ENCODE measurements at places on chromosomes 1 and 21.
A peak's percentile ranks its signal among the peaks of the same experiment; 100 is the strongest.

- DNase-seq = no peak
Measured at GRCh38 chr1:169043823-169044222, 62.7 kb upstream of the ATP1B1 start.

DNA sequence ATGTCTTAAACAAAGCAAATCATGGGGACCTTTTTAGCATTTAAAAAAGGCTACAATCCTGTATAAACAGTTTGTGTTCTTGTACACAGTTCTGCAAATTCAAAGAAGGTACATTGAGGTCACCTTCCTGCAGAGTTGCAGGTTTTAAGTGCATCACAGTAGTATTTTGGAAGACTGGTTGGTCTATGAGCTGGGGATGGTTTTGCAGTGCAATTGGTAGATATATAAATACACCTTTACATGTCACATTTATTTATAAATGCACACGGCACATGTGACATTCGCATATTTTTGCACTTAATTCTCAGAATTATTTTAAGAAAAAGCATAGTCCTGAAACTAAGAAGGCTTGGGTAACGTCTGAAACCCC is 599 bp upstream of the ITPKB start:
- no peak for DNase-seq

DNA sequence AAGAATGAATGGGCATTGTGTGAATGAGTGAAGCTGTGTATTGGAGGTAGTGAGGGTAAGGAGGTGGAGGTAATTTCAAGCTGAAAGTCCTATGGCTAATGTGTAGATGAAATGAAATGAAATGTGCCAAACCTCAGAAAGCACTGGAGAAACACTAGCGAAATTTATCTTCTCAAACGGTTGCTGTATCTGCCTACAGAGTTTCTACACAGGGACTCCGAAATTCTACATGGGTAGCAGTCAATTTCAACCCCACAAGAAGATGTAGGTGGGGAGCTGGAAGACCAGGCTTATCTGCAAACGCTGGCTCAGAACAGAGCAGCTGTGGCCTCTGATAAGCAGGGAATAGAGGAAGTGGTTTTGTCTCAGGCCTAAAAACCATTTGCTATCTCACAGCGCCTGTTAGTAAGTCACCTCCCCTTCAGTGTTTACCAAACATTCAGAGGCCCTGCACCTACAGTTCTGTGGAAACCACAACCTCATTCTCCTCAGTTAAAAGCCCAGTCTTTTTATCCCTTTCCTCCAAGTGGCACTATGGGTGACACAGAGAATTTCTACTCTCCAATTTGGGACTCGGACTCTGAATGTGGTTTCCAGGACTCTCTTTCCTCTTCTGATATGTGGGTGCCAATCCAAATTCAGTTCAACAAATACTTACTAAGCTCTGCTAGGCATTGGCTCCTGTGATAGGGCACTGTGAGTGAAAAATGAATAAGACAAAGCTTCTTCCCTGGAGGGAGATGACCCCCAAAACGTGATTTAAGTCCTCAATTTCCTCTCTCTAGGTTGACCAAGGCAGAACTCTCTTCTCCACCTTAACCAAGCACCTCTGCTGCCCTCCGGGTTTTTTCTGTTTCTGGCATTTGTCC is 17.2 kb upstream of the SLAMF6 start:
- DNase-seq = peak; percentile 71

GRCh38 chr1:204409123-204409522 is 2.5 kb downstream of the PPP1R15B start:
- no peak for DNase-seq

DNA sequence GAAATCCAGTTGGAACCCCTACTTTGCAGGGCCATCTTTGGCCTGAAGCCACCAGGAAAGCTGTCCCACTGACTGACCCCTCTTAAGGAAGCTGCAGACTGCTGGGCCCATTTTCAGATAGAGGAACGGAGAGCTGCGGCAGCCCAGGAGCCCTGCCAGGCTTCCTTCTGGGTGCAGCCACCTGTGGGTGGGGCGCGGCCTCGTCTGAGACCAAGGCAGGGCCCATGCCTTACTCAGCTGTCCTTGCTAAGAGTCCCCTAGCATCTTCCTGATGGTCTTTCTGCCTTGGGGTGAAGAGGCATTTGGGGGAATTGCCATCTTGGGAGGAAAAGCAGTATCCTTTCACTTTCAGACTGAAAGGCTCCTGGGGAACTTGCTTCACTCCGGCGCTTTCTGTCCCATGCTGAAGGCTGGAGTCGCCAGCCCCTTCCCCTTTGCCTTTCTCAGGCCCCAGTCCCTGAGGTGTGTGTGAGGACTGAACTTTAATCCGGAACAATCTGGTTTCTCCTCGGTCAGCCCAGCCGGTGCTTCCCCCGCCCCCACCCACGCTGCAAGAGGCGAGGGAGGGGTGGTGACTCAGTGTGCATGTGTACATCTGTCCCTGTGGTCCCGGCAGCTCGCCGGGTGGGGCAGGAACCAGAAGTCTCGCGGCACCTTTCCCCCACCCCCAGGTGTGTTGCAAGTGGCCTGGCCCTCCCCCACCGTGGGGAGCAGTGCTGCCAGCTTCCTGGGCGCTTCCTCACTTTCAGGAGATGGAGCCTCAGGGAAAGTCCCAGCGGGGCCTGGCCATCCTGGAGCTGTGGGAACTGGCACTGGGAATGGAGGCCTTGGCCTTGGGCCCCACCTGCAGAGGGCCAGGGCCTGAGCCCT is 5.1 kb downstream of the ZC3H12A start:
- DNase-seq = peak; percentile 94

DNA sequence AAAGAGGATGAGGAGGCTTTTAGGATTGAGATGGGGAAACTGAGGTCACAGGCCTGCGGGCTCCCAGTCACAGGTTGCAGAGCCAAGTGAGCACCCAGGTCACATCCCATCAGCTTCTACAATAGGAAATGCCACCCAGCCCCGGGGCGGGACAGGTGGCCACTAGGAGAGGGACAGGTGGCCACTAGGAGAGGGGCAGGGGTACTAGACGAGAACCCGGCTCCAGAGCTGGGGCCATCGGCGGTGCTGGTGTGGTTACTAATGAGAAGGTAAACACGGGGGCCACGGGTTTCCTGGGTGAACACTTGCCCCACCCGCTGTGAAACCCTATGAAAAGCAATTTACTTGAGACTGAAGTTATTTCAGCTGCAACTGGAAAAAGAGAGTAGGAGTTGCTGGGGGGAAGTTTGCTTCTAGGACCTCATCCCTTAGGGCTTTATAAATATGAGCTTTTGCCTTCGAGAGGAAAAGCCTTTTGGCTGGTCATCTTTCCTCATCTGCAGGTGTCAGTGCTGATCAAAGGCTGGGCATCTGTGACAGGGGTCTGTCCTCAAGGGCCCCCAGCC is 52.5 kb downstream of the MRPL37 start:
- no peak for DNase-seq

- DNase-seq = no peak
Measured at GRCh38 chr1:226829105-226829504, 41.3 kb upstream of the PSEN2 start.

- DNase-seq = peak; percentile 31
Measured at GRCh38 chr1:52633291-52633754, 355 bp downstream of the SHISAL2A start.

DNA sequence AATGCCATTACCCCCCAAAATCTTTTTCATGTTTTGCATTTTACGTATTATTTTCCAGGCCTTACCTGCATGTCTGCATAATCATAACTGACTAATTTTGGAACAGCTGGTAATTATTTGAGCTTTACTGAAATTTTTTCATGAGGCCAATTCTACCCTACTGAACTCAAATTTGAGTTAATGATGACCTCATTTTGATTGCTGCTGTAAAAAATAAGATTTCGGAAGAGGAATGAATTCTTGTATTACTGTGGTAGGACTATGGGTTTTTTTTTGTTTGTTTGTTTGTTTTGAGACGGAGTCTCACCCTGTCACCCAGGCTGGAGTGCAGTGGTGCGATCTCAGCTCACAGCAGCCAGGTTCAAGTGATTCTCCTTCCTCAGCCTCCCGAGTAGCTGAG is 2.6 kb upstream of the METTL18 start:
- no peak for DNase-seq

DNA sequence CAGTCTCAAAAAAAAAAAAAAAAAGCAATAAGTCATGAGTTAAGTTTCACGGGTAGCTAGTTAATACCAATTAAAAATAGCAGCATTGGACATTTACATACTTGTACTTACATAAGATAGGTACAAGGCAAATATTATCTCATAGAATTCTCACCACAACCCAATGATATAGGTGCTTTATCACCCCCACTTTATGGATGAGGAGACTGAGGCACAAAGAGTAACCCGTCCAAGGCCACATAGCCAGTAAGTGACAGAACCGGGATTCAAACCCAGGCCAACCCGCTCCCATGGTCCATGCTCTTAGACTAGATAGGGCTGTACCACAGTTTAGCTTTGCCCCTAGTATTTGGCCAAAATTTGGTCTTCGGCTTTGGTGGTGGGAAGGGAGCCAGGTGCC is 132.5 kb upstream of the SLC45A1 start:
- no peak for DNase-seq

- no peak for DNase-seq
Measured at GRCh38 chr1:32362474-32363313, at the start of the genes FAM229A and TSSK3. TSS of gene FAM229A (minus strand) at chr1:32362485. CDS start at chr1:32362091, 394 bp downstream. TSS of gene TSSK3 (plus strand) at chr1:32362539. CDS start at chr1:32362702, 163 bp downstream.

GRCh38 chr1:115654663-115655305 is 13.0 kb downstream of the VANGL1 start:
- no peak for DNase-seq

DNA sequence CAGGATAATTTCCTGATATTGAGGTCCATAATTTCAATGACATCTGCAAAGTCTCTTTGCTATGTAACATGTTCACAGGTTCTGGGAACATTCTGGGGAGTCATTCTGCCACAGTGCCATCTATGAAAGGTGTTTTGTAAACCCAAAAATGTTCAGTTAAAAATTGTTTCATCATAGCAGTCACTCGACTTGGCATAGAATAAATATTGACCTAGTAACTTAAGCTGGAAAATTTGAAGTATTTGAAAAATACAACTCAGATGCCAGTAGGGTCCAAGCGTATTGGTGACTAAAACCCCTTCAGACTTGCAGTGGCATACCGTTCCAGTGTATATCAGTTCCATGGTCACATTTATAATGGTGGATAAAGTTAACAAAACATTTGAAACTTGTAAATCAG is 6.8 kb downstream of the DESI2 start:
- DNase-seq = no peak

GRCh38 chr1:206715552-206716158 is 30.9 kb downstream of the MAPKAPK2 start:
- peak; percentile 41 for DNase-seq

DNA sequence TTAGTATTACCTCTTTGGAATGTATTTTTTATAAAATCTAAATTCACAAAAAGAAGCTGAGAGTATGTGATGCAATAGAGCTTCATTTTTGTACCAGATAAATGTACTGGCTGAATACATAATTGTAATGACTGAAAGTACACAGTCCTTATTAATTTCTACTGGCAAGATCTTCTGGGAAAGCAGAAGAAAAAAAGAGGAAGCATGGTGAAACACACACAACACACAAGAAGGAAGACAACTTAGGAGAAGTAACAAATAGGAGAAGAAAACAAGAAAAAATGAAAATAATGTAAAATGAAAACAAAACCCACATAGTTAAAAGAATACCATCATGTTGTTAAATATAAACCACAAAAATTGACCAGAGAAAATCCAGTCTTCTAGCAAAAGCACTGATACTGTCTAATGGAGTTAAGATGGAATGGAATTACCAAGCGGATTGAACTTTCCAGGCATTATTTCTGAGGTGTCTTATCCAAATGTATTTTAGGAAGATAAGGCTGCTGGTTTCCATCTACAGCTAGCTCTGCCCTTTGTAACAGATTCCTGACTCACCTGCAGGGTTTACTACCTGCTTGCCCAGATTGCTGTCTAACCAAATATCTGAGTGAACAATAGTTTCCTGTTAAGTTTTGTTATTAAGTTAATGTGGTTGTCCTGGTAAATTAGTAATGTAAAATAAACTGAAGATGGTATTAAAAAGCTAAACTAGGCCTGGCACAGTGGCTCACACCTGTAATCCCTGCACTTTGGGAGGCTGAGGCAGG is 4.5 kb upstream of the COP1 start:
- no peak for DNase-seq

- DNase-seq = no peak
Measured at GRCh38 chr1:164667001-164667400, 108.0 kb downstream of the PBX1 start.

- DNase-seq = no peak
Measured at GRCh38 chr1:15557594-15557993, 27.3 kb downstream of the AGMAT start.

- DNase-seq = peak; percentile 47
Measured at GRCh38 chr1:112808861-112809684, 93.9 kb upstream of the PPM1J start.

GRCh38 chr1:179079113-179079761 is 2.6 kb upstream of the TOR3A start:
- DNase-seq = peak; percentile 77

GRCh38 chr1:30915491-30916230 is 7.1 kb upstream of the SDC3 start:
- DNase-seq = no peak

GRCh38 chr1:27668121-27668807 is 3.7 kb downstream of the IFI6 start:
- DNase-seq = no peak

- DNase-seq = no peak
Measured at GRCh38 chr21:29987762-29988161, 48.0 kb upstream of the GRIK1 start.

GRCh38 chr1:172041742-172042141 is 200.4 kb downstream of the DNM3 start:
- DNase-seq = no peak

DNA sequence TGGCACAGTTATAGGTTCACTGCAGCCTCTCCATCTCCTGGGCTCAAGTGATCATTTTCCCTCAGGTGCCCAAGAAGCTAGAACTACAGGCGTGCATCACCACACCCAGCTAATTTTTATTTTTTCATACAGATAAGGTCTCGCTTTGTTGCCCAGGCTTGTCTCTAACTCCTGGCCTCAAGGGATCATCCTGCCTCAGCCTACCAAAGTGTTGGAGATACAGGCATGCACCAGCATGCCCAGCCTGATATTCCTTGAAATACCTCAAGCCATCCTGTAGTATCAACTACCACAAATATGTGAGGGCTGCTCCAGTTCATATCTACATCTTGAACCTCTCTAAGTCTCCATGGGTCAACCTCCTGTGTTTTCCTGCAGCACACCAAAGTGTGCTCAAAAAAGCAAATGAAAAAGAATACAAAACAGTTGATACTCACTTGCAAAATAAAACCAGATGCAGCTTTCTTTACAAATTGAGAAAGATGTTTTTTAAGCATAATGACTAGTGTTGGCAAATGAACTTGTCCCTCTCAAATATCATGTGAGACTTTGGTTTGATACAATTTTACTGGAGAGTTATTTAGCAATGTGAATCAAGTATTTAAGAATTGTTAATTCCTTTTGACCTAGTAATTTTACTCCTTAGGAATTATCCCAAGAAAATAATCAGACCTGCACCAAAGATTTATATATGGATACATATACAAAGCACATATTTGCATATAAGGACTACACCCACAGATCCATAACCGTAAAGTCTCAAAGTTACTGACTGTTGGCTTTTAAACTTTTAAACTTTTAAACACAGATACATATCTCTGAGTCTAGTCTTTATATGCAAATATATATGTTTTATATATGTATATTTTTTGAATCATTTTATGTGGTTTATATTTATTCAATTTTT is 197.7 kb downstream of the NRIP1 start:
- no peak for DNase-seq

- no peak for DNase-seq
Measured at GRCh38 chr1:20290624-20291597, at the start of gene VWA5B1. TSS of gene VWA5B1 (plus strand) at chr1:20290875. CDS start at chr1:20310602, 19,727 bp downstream.

GRCh38 chr1:214271995-214272731 is 8.8 kb upstream of the SMYD2 start:
- DNase-seq = no peak

- no peak for DNase-seq
Measured at GRCh38 chr21:31524140-31524539, 135.4 kb upstream of the SOD1 start.

GRCh38 chr1:228695015-228695955 is 40.0 kb upstream of the RHOU start:
- no peak for DNase-seq
